CD4-positive, alpha-beta T cell treated with Interleukin-4 for 4 hours (primary cell): ENCODE measurements at places on chromosomes 2 and 18.

GRCh38 chr2:223437788-223438187 lies 164.4 kb downstream of the SCG2 start:
- DNase-seq = no peak

DNA sequence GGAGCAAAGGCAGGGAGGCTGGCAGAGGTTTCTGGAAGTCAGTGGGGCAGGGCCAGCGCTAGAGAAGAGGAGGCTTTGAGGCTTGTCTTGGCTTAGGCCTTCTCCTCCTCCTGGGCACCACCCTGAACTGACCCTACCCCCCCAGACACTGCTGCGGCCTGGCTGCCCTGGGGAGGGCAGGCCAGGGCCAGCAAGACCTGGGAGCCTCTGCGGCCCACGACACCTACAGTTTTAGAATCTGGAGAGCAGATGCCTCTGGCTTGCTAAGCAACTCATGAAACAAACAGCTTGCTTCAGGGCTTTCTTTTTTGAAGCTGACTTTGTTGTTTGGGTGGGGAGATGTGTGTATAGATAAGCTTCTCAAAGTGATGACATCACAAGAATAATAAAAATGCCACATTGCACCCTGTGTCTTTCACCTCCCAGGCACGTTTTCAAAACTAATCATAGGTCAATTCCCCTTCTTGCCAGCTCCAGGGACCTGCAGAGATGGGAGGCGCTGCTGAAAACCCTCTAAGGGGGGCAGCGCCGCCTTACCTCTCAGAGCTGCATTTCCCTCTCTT lies 46.2 kb upstream of the SMAD7 start:
- DNase-seq = peak; percentile 84

DNA sequence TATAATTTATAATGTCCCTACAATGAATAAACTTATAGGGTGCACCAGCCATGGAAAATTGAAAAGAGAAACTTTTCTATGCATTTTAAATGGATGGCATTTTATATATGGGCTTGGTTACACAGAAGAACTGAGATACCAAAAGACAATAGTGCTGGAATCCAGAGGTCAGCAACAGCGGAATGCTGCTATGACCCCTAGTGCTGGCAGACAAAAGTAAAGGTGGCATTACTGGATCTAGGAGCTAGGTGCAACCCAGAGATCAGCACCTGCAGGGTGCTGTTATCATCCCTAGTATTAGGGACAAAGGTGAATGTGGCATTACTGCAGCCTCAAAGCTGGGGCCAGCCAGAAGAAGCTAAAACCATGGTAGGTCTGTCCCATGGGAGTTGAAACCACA lies 392.7 kb upstream of the ST6GAL2 start:
- no peak for DNase-seq

DNA sequence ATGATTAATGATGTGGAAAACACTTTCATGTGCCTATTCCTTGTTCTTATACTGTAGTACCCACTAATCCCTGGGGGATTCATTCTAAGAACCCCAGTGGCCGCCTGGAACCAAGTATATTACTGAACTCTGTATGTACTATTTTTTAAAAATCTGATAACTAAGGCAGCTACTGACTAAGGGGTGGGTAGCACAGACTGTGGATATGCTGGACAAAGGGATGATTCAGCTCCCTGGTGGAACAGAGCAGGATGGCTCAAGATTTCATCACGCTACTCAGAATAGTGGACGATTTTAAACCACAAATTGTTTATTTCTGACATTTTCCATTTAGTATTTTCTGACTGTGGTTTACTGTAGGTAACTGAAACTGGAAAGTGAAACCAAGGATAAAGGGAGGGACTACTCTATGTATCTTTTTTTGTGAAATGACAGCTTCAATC lies 41.8 kb upstream of the CDC42EP3 start:
- peak; percentile 3 for DNase-seq

GRCh38 chr2:36408198-36408703 lies 52.7 kb downstream of the CRIM1 start:
- DNase-seq = no peak

GRCh38 chr18:76161983-76162382 lies 333.1 kb downstream of the ZNF516 start:
- DNase-seq = no peak

- no peak for DNase-seq
Observed at GRCh38 chr2:173079141-173079540, 3.5 kb downstream of the MAP3K20 start.

DNA sequence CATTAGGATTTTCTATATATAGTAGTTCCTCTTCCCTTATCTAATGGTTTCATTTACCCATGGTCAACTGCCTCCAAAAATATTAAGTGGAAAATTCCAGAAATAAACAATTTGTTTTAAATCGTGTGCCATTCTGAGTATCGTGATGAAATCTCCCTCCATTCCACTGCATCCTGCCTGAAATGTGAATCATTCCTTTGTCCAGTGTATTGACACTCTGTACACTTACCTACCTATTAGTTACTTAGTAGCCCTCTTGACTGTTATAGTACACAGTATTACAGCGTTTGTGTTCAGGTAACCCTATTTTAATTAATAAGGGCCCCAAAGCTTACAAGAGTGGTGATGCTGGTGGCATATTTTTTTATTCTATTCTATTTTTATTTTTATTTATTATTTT lies 26.2 kb downstream of the TAF4B start:
- DNase-seq = no peak

DNA sequence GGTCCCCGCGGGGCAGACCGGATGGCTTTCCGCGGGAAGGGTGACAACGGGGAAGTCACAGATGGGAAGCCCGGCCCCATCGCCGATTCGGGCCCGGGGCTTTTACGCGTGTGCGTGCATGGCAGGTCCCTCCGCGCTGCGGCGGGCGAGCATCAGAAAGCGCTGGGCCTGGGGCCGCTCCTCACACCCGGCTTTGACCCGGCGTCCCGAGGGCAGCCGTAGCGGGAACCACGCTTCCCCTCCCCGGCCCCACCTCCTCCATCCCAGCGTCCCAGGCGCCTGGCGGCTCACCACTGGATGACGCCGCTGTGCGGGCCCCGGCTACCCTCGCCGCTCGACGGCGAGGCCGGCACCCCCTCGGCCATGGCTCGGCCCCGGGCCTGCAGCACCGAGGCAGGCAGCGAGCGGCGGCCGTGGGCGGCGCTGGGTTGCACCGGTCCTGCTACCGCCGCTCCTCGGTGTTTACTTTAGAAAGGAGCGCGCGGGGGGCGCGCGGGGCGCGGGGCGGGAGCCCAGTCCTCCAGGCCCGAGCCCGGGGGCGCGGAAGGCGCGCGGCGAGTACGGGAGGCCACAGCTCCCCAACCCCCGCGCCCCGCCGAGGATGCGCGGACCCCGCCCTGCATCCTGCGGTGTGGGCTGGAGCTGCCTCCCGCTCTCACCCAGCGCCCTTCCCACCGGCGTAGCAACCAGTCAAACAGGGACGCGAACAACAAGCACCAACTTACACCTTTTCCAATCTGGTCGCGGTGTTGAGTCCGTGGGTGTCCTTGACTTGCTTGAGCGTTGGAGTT lies 806 bp downstream of the RFX8 start:
- DNase-seq = no peak

DNA sequence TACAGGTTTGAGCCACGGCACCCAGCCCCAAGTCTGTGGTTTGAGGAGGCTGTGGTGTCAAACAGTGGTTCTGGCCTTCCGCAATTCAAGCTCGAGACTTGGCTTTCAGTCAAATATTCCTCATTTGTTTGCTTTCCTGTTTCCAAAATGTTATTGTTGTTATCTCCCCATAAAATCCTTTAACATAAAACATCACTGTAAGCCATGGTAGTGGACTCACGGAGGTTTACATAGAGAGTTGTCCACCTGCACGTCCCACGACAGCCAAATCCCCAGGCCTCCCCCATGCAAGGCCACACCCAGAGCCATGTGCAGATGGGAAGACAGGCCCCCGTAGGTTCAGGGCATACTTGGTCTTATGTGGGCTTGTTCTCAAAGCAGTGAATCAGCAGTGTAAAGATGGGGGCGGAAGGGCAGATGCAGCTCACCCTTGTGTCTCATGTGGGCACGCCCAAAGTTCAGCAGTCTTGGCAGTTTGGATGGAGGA lies 18.9 kb upstream of the ST3GAL5 start:
- DNase-seq = no peak

DNA sequence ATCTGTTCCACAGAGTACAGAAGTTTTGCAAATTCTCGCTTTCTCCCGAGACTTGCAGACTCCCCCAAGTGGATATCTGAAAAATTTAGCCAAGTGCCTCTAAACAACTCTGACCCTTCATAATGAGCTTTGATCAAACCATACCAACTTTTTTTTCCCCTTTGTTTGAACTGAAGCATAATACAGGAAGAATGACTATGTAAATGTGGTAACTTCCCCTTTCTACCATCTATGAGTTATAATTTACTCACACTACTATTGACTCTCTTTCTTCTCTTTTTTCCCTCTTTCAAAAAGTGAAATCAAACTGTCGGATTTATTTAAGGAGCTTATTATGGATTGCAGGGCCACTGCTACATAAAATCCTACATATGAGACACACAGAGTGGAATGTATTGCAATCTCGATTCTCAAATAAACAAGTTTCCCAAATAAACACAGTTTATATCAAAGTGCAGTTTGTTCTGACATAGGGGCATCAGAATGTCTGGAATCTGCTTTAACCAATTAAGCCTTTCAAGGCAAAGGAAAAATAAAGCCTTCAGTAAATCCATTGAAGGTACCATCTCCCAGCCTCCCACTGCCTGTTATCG lies 1.4 kb upstream of the ZNF804A start:
- DNase-seq = no peak

GRCh38 chr2:33605056-33605455 lies 6.0 kb upstream of the FAM98A start:
- DNase-seq = no peak

DNA sequence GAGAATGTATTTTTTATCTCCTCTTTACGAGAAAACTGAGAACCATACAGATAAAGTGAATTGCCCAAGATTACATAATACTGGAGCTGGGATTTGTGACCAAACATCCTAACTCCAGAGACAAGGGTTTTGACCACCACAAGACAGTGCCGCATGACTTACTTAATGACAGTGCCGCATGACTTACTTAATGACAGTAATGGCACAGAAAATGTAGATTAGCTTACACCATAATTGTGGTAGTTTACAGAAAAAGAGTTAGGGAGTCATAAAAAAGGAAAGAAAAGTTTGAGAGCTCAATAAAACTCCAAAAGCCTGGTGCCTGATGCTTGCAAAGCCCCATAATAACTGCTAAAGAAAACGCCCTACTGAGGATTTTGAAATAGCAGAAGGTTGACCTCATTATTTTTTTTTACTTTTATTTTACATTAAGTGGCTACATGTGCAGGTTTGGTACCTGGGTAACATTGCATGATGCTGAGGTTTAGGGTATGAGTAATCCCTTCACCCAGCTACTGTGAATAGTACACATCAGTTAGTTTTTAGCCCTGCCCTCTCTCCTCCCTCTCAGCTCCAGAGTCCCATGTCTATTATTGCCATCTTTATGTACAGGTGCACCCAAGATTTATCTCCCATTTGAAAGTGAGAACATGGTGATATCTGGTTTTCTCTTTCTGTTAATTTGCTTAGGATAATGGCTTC lies 310.0 kb upstream of the UBE2E3 start:
- DNase-seq = no peak

- DNase-seq = no peak
Observed at GRCh38 chr18:24560511-24560981, 100.1 kb downstream of the HRH4 start.

- DNase-seq = no peak
Observed at GRCh38 chr18:2850816-2851215, 4.0 kb downstream of the EMILIN2 start.

GRCh38 chr18:39558658-39559057 lies 1993.1 kb upstream of the CELF4 start:
- DNase-seq = no peak

- peak; percentile 71 for DNase-seq
Observed at GRCh38 chr2:234289834-234290590, 206.9 kb downstream of the ARL4C start.

DNA sequence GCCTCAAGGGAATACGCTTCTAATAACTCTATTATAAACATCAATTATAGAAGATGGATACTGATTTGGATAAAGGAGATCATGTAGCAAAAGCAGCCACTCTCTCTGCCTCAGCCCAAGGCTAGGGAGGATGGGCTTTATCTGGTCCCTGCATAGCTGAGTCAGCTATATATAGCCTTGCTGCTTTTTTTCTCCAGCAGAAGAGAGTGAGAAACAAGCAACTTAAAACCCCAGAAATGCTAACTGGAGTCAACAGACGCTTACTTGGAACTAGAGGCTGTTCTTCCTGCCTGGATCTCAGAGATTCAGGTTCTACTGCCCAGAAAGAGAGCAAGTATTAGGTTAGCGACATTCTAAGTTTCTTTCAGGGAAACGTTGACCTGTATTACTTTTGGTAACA lies 426.7 kb upstream of the KLHL29 start:
- no peak for DNase-seq

- DNase-seq = no peak
Observed at GRCh38 chr2:8332646-8333045, 349.2 kb upstream of the ID2 start.

- DNase-seq = peak; percentile 77
Observed at GRCh38 chr2:237432484-237433092, 18.6 kb upstream of the COL6A3 start.

- DNase-seq = no peak
Observed at GRCh38 chr2:10058251-10059015, 15.1 kb downstream of the KLF11 start.

- DNase-seq = no peak
Observed at GRCh38 chr2:44801841-44802776, 139.4 kb upstream of the SIX3 start.
